ENCODE measurements at places on chromosomes 5 and 9. TPM values are rescaled to one million over a fixed set of nuclear protein-coding genes. Genes with fewer than 3 reads are reported as not detected.

DNA sequence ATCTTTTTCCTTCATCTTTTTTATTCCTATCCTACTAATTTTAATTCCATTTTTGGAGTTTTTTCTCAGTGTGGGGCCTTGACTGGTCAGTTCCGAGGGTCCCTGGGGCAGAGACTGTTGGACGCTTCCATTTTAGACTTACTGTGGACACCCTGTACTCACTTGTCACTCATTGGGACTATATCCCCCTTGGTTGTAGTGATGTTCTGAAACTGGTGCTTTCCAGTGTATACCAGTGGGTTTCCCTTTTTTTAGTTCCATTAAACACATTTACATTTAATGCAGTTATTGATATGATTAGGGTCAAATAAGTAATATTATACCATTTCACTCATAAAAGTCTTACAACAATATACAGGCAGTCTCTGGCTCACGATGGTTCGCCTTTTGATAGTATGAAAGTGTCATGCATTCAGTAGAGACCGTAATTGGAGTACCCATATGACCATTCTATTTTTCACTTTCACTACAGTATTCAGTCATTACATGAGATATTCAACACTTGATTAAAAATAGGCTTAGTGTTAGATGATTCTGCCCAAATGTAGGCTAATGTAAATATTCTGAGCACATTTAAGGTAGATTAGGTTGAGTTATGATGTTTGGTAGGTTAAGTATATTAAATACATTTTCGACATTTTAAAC, 46.0 kb downstream of the CNOT6 start:
- ATAC-seq, result no peak

The EFCAB9 gene
- total RNA-seq, result not detected

GRCh38 chr5:132459031-132459982, 31.3 kb downstream of the IRF1 start:
- ATAC-seq, result peak; percentile 93

The GALNT12 gene
- total RNA-seq, result 1.1 TPM

GRCh38 chr5:53996008-53996407, 314.4 kb downstream of the ARL15 start:
- ATAC-seq, result no peak

DNA sequence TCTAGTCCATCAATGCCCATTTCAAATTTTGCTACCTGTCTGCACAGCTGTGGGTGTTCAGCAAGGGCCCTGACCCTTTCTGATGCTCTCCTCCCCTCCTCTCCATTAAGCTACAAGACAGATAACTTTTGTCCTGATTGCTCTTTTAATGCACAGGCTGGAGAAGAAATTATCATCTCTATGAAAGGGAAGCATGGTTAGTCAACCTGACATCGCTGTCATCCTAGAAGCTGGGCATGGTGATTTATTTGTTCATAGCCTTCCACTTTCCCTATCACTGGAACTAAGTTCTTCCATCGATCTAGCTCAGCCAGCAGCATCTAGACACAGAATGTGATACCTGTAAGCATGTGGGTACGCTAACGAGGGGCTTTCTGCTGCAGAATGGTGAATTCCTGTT, 50.1 kb downstream of the SLIT3 start:
- ATAC-seq, result peak; percentile 84

- ATAC-seq, result peak; percentile 72
These were observed 5.9 kb downstream of the FAM78A start for GRCh38 chr9:131270171-131271015.

DNA sequence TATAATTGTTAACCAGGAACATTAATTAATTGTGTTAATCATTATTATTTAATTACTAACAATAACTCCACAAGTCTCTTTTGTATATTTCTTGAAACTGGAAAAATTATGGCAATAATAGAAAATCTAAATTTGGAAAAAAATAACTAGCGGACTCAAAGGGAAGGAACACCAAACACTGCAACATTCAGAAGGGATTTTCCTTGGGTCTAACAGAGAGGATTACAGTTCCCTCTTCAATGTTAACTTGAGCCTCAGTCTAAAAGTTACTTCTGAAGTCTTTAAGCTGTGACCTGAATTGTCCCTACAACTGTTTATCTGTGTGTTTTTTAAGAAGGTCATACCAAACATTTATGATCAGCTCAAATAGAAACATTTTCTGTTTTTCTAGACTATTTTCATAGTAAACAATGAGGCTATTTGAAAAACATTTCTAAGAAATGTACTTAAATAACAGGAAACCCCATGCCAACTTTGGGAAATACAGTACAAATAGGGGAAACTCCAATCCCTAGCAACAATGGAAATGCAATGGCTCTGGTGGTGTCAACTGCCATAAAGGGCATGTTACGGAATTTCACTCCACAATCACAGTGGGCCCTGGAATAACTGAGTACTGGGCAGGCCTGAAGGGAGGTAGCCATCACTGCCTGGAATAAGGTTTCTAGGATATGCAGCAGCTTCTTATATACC, 61.2 kb downstream of the MCTP1 start:
- ATAC-seq, result no peak

GRCh38 chr9:134531220-134531970, 110.2 kb upstream of the COL5A1 start:
- ATAC-seq, result peak; percentile 29

DNA sequence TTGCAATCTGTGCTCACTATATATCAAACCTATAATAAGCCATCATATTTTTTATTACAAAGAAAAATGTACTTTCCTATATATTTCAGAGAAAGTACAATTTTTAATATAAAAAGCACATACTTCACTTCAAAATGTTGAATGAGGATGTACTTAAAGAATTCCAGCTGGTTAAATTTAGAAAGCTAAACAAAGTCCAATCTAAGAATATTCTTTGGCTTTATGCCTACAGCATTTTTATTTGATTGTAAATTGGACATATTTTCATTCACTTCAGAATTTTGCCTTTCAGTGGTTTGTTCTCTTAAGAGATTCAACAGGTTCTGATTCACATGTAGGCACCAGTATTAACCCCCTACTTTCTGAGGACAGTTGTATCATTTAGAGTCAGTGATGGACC, 533.8 kb downstream of the CAAP1 start:
- ATAC-seq, result no peak

- no peak for ATAC-seq
These were observed 180.8 kb downstream of the TRPM3 start for GRCh38 chr9:70940605-70941004.

DNA sequence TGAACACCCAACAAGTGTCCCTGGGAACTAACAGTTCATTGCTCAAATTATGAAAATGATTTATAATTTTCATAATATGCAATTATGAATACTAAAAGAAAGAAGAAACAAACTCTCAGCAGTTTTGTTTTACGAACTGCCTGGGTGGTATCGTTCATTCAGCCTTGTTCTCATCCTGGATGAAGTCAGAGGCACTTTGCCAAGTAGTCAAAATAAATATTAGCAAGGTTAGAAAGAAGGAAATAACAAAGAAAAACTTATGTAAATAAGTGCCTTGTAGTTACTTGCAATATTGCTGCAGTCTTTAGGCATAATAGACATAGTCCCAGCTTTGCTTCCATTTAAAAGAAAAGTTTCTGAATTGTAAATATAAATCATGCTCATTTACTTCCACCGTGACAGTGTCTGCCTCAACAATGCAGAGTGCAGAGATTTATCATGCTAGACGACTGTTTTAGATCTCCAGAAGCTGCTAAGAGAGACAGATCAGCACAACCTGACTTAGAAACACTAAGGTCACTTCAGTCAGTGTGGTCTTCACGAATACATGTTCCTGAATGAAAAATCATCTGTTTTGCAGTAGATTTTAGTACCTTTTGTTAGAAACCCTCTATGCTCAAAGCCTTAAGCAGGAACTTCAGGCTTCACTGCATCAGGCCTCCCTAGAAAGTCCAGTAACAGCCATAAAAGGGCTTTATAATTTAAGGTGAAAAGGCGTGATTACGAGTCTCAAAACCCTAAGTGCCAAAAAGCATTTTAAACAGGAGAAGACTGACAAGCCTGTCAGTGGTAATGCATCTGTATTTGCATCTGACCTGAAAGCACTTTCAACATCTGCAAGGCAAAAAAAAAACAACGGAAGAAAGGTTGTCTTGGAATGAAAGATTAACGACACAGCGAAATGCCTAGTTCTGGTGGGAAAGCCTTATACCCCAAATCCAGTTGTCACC, 92.1 kb downstream of the TMEM167A start:
- ATAC-seq, result peak; percentile 77

GRCh38 chr5:67243349-67243748, 46.8 kb upstream of the CD180 start:
- no peak for ATAC-seq

GRCh38 chr5:144189800-144190429, 19.2 kb downstream of the KCTD16 start:
- peak; percentile 52 for ATAC-seq

DNA sequence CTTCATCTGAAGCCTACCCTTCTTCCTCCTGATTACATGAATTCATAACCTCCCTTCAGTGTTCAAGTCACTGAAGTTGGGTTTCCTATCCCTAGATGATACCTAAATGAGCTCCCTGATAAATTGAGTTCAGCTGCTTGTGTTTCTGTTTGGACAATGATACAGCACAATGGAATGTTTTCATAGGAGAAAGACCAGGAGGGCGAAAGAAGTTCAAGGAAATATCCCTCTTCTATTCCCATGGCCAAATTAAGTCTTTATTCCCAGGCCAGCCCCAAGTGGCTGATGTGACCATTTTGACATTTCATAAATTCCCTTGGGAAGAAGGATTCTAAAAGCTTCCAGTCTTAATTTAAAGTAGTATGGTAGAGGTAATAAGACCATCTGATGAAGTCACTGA, 555.8 kb upstream of the CLINT1 start:
- ATAC-seq, result no peak

The IRX4 gene
- not detected for total RNA-seq

GRCh38 chr5:9374025-9374424, 171.8 kb downstream of the SEMA5A start:
- no peak for ATAC-seq

DNA sequence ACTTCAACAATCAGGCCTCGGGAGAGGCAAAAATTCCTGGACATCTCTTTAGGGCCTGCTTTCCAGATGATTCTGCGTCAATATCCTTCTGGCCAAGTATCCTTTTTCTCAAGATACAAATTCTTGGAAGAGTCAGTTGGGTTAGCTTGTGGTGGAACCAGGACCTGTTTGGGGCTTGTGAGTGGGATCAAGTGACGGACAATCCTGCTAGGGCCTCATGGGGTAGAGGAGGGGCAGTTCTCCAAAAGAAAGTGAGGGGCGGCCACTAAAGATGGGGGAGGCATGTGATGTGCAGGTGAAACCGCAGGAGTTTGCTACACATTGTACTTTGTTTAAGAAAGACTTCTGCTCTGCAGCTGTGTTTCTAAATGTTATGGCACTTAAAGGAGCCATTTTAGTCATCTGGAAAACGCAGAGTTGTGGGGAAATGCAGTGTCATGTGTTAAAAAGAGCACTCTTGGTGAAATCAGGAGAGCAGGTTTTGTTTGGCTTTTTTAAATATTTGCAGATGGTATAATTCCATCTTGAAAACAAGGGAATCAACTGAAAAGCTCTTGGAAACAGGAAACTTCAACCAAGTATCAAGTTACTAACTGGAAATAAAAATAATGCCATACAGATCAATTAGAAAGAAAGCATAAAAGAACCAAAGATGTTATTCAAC, 27.4 kb upstream of the GSN start:
- no peak for ATAC-seq

The PRR16 gene
- total RNA-seq, result 0.96 TPM

- ATAC-seq, result peak; percentile 85
These were observed at the start of gene ADAMTSL1 for GRCh38 chr9:18473652-18474279. TSS of gene ADAMTSL1 (plus strand) at chr9:18474153. CDS start at chr9:18474233, 80 bp downstream.

GRCh38 chr5:151002250-151002649, 18.1 kb upstream of the GPX3 start:
- ATAC-seq, result no peak

DNA sequence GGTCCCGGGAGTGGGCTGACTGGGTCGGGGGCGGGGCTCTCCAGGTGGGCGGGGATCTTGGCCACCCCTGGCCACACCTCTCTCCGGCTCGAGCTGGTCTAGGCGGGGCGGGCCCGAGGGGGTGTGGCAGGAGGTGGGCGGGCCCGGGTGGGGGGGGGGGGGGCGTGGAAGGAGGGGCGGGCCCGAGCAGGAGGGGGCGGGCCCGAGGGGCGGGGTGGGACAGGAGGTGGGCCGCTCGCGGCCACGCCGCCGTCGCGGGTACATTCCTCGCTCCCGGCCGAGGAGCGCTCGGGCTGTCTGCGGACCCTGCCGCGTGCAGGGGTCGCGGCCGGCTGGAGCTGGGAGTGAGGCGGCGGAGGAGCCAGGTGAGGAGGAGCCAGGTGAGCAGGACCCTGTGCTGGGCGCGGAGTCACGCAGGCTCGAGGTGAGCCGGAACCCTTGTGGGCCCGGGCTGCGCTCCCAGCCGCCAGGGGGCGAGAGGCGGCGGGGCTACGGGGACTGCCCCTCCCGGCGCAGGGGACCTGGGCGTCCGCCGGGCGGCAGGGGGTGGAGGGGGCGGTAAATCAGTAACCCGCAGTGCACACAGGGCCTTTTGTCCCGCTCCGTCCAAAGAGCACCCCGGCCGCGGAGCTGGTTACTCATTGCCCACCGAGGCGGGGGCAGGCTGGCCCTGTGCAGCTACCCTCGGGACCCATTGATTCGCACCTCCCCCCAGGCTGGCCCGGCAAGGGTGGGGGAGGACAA, at the start of gene FGFR4:
Gene FGFR4, plus strand, starts transcription at position 262 of the 744 bp plus-strand sequence. CDS start 2,688 bp downstream, outside the sequence.
- peak; percentile 62 for ATAC-seq

DNA sequence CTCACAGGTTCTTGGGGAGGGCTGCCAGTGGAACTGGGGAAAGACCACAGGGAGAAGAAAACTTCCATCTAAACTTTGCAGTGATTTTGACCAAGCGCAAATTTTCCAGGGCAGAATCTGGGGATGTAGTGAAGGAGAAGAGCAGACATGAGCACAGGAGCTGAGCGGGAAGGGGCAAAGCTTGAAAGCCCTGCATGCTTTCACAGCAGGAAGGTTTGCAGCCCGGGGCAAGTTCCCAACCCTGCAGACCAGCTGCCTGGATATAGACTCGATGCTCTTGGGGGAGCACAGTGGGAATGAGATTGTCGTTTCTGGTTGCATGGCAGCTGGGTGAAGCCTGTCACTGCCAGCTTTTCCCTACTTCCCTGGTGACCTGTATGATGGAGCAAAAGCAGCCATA, 276.8 kb upstream of the RORB start:
- no peak for ATAC-seq

Measured in motor neuron (in vitro differentiated cells).